ENCODE measurements at places on chromosomes 2 and 18. TPM values are rescaled to one million over a fixed set of nuclear protein-coding genes. Genes with fewer than 3 reads are reported as not detected.

Gene RAB27B
- 20.5 TPM for total RNA-seq

Gene SERPINB3
- 0.11 TPM for total RNA-seq

Gene HOXD1
- 0.28 TPM for total RNA-seq

Gene PDE11A
- total RNA-seq: 0.40 TPM

Gene GDF7
- total RNA-seq: 0.05 TPM

Gene NOSTRIN
- total RNA-seq: 2.2 TPM

Gene RNU2-63P
- total RNA-seq: not detected

Gene NT5C1B
- total RNA-seq: not detected

Gene PLEKHA3
- total RNA-seq: 11.1 TPM

Gene TEKT4
- not detected for total RNA-seq

Gene CNTNAP5
- not detected for total RNA-seq

Gene MAL
- total RNA-seq: not detected

Gene BCL11A
- total RNA-seq: 0.04 TPM

Gene NGEF
- 16.8 TPM for total RNA-seq

Gene PAPOLG
- total RNA-seq: 10.4 TPM

Gene CENPA
- 54.6 TPM for total RNA-seq

Gene BAZ2B
- total RNA-seq: 9.2 TPM

Gene CBLN2
- 0.06 TPM for total RNA-seq

Gene SERPINB13
- not detected for total RNA-seq

Gene KCNE4
- 1.2 TPM for total RNA-seq

Gene QPCT
- 18.6 TPM for total RNA-seq

Gene SCYGR4
- not detected for total RNA-seq

Gene PRKAG3
- not detected for total RNA-seq

Gene EFEMP1
- total RNA-seq: 47.0 TPM

Gene CACNB4
- total RNA-seq: 0.10 TPM

Gene NBAS
- 13.8 TPM for total RNA-seq

Gene CKAP2L
- total RNA-seq: 11.8 TPM

Gene SAG
- not detected for total RNA-seq

All from A549 treated with DMSO at 1 μM for 4 hours (cell line).